ENCODE measurements at places on chromosomes 4 and X.

- no peak for DNase-seq
Observed at GRCh38 chr4:40256817-40257216, 60.0 kb downstream of the RHOH start.

DNA sequence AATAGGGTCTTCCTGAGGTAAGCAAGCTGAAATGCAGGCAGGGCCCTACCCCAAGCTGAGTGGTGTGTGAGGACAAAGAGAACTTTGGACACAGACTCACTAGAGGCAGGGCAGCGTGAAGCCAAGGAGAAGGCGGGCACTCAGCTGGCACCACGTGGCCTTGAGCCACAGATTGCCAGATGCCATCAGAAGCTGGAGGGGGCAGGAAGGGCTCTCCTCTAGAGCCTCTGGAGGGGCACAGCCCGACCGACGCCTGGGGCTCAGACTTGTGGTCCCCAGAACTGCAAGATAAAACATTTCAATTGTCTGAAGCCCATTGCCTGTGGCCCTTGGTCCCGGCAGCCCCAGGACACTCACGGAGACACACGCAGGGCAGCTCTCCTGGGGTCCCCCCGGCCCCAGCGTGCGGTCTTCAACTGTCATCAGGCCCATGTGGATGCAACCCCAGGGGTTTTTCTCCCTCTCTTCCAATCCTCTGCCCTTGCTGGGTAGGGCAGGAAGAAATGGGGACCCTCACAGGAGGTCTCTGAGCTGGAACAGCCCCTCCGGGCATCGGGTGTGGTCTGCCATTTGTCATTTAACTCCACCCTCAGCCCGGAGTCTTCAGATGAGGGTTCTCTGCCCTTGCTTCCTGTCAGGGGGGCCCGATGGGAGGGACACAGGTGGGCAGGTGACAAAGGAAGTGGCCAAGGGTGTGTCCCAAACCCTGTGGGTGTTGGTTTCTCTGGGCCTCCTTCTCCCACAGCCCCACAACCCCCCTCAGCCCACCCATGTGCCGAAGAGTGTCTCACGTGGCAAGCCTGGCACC, 22.2 kb downstream of the HMX1 start:
- DNase-seq, result no peak

DNA sequence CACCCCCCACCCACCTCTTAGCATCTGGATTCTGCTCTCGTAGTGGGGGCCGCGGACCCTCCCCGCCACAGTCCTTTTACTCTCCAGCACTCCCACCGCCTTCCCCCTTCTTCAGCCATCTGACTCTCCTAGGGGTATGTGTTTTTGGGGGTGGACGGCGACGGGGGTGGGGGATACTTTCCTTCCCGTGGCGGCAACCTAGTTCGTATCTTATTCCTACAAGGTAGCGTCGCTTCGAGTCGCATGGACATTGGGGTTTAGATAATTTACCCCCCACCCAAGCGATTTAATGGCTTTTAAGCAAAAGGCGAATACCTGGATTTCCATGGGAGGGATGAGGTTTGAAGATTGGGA, 1.3 kb upstream of the BCORL1 start:
- DNase-seq, result no peak

DNA sequence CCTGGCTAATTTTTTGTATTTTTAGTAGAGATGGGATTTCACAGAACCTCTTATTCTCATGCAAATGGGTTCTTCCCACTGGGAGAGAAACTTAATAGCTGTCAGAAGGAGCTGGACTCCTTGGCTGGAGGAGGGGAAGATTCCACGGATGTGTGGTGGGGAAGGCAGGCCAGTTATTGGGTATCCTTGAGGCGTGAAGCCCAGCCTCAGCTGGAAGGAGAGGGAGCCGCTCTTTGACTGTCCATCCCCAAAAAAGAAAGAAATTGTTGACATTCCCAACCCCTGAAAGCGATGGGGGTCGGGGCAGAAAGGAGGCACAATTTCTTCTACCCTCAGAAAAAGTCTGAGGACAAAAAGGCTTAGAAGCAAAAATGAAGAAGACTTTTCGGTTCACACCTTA, 983.1 kb upstream of the PABPC4L start:
- DNase-seq, result no peak

DNA sequence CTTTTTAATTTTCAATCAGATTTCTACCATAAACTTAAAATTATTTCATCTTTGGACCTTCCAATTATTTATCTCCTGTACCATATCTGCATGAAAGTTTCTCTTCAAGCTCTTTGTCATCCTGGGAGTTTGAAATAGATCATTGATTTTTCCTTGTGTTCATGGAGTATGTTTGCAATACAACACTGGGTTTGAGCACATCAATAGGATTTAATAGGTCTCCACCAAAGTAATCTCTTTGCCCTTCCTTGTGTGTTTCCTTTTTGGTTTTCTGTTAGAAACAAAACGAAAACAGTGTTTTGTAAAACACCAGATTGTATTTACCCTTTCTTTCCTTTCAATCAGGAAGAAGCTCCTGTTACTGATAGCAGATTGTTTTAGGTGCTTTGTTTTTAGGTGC, 11.9 kb downstream of the FMR1 start:
- DNase-seq, result no peak

DNA sequence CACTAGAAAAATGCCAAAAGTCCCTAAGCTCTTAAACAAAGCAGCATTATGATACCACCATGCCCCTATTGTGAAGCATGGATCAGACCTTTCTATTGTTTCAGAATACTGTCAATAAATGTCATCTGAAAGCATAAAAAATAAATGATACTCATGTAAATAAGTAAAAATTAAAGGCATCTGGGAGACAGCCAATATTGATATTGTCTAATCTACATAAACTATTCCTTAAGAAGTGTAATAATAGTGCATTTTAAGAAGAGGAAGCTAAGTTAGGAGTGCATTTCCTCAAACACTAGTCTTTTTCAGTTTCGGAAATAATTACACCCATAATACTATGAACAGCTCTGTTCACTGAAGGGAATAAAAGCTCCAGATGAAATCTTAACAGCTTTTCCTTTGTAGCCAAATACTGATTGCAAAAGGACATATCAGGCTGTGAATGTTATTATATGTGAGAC, 181.6 kb downstream of the SPOCK3 start:
- no peak for DNase-seq

GRCh38 chrX:121221322-121221977, 174.0 kb downstream of the GLUD2 start:
- peak; percentile 11 for DNase-seq

DNA sequence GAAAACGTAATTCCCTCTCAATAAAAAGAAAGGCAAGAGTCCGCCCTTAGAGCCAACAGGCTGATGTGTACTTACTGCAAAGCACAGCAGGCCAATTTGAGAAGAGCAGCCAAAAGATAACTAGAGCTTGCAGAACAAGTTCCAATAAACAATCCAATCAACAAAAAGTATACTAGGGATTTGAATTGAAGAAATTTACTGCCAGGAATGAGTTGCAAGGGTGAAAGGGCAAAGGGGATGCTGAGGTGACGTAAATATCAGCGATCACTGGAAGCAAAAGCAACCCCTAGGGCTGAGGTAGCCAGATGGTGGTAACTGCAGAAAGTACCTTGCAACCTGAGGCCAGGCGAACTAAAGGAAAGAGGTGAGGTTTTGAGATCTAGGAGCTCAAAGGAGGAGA, 152.1 kb upstream of the TENM3 start:
- no peak for DNase-seq

DNA sequence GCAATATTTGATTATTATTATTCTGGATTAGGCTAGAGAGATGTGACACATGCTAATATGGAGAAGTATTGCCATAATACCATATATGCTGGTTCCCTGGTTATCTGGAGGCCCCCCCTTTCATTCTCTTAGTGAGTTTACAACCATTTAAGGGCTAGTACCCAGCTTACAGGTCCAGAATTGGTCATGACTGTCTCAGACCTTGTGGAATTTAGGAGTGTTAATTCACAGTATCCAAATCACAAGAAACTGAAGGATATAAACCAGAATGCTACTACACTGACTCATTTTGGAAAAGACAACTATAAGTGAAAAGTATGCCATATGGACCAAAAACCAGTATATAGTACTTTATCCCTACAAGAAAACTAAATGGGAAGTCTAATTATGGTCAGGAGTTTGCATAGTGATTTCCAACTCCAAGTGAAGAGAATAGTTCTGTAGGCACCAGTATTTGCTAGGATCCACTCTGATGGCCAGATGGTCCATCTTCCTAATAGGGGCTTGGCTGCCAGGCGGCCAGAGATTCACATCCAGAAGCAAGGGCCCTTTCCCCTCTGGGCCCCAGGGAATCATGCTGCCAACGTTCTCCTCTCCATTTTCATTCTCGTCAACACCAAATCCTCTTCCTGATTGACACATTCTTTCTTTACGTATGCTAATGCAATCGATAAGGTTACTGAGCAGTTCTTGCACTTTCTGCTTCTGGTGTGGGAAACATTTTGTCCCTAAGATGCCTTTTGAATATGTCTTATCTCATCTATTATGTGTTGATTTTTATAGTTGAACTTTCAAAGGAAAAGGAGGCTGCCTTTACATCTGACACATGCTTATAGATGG, 123.6 kb downstream of the SHROOM3 start:
- DNase-seq, result no peak

- DNase-seq, result no peak
Observed at GRCh38 chr4:5462896-5463295, 245.5 kb downstream of the EVC2 start.

DNA sequence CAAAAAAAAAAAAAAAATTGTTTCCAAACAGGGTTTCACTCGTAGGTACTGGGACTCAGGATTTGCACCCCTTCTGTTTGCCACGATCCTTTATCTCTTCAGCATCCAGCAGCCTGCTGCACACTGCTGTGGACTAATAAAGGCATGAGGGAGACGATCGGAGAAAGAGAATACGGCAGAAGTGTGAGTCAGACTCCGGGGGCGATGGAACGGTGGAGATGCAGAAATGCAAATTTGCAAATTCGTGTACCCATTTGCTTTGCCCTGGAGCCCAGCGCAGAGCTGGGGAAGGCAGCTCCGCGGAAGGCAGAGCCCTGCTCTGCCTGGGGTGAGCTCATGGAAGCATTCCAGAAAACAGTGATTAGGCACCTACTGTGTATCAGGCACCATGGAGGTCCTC, 270.3 kb downstream of the ASMT start:
- no peak for DNase-seq

DNA sequence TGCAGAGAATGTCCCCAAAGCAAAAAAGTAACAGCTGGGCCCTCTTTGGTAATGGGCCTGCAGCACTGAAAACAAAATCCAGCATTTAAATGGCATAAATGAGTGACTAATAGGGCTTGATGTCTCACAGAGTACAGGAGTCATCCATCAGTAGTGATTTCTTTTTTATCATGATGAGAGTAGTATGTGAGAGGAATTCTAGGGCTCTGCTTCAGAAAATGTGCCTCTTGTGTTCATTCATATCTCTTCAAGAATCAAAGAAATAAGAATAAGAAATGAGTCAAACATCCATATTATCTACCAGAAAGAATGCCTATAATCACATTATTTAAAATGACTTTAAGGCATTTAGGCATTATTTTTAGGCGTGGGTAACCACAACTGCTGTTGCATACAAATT, 792.9 kb upstream of the HTR2C start:
- DNase-seq, result no peak
